SHP77 (cell line): ENCODE measurements at places on chromosomes 12 and 14.
A peak's percentile ranks its signal among the peaks of the same experiment; 100 is the strongest.

DNA sequence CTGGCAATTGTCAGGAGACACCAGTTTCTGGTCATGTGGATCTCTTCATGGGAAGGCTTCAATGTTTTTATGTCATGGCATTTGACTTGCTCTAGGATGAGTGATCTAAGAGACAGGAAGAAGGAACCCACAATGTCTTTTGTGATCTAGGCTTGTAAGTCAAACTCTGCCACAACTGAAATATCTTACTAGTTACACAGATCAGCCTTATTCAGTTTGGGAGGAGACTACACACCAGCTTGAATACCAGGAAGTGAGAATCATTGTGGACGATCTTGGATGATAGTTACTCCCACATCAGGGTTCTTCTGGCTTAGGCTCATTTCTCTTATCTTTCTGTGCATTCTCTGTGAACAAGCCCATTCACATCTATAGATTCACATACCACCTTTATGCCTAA lies 236.2 kb upstream of the FBXO33 start:
- no peak for DNase-seq

GRCh38 chr12:74689071-74689655 lies 151.5 kb downstream of the ATXN7L3B start:
- peak; percentile 4 for DNase-seq

GRCh38 chr14:56247495-56248200 lies 129.4 kb downstream of the PELI2 start:
- no peak for DNase-seq

DNA sequence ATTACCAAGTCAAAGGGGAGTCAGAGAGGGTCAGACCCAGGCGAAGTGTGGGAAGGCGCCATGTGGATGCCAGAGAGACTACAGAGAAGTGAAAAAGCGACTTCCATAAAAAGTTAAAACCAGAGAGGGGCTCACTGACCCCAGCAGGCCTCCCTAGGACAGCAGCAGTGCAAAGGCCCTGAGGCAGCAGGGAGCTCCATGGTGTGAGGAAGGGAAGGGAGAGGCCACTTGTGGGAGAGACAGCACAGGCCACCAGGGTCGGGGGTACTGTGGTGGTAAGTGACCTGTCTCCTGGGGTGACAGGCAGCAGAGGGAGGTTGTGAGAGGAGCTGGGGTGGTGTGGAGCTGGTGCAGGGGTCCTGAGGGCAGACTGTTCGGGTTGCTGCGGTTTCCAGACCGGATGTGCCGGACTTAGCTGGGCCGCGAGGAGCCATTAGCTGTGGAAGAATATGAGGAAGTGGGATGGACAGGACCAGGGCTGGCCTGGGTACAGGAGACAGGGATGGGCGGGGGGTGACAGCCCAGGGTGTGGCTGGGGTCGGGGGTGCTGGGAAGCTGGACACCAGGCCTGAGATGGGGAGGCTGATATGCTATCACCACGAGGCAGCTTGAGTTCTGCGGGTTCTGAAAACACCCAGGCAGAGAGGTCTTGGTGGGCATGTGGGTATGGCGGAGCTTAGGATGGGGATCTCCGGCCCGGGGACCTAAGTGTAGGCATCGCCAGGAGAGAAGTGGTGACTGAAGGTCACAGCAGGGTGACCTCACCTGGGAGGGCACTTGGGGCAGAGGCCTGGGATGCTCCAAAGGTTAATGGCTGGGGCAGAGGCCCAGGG lies 22.7 kb downstream of the SETD1B start:
- DNase-seq: no peak

DNA sequence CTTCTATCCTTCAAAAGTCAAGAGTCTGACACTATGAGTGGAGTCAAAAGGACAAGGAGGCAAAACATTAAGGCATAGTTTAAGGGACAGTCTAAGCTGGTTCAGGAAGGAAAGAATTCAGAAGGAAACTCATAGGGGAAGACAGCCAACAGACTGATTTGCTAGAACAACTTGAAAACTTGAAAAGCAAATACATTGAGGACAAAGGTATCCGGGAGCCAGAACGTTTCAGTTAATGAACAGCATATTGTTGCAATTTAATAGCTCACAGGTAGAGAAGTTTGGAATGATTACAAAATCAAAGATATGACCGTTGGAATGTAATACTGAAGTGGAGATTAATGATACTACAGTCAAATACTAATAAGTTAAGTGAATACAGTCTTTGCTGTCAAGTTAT lies 312.8 kb upstream of the RPL10L start:
- no peak for DNase-seq

DNA sequence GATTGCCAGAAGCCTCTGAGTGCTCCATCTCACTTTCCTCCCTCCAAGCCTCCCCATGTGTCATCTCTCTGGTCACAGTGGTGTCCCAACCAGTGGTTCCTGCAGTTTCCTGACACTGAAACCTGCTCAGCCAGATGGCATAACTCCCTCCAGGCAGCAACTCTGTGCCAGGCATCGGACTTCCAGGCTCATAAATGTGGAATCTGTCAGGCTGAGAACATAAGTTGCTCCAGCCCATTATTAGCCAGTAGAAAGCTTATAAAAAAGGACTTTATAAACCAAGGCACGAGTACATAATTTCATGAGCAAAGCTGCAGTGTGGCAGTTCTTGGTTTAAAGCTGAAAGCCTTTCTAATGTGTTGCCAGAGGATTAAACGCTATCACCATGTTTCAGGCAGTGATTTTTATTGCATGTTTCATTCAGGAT lies 194.3 kb downstream of the DACT1 start:
- peak; percentile 17 for DNase-seq

DNA sequence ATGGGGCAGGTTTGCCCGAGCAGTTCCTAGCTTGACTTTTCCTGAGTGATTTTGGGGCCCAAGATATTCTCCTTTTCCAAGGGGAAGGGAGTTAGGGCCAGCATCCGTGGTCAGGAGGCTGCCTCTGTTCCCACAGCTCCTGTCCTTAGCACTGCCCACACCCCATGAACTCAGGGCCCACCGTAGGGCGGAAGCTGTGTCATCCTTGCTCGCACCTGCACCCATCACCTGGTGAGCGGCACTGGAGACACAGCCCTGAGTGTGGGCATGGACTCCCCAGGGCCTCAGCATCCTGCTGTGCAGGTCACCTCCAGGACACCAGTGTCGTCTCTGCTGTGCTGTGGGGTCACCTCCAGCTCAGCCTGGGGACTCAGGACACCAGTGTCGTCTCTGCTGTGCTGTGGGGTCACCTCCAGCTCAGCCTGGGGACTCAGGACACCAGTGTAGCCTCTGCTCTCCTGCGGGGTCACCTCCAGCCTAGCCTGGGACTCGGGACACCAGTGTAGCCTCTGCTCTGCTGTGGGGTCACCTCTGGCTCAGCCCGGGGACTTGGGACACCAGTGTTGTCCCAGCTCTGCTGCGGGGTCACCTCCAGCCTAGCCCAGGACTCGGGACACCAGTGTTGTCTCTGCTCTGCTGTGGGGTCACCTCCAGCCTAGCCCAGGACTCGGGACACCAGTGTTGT lies 322.9 kb downstream of the ADGRD1 start:
- no peak for DNase-seq

GRCh38 chr14:98844456-98844855 lies 427.5 kb downstream of the BCL11B start:
- DNase-seq: no peak

GRCh38 chr14:33941718-33942117 lies 9.2 kb downstream of the EGLN3 start:
- no peak for DNase-seq

DNA sequence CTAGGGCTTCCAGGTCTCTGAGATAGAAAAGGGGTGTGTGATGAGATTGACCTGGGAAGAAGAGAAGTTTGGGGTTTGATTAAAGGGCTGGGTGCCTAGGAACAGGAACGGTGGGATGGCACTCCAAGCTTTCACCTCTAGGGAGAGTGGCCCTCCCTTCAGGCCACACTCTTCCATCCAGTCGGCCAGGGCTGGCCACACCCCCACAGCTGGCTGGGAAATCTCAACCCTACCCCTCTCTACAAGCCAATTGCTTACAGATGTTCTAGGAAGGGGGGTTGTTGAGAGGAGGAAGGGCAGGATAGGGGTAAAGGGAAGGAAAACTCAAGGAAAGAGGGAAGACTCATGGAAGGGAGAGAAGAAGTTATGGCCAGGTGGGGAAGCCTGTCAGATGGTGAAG lies 6.6 kb upstream of the ITGA5 start:
- no peak for DNase-seq

DNA sequence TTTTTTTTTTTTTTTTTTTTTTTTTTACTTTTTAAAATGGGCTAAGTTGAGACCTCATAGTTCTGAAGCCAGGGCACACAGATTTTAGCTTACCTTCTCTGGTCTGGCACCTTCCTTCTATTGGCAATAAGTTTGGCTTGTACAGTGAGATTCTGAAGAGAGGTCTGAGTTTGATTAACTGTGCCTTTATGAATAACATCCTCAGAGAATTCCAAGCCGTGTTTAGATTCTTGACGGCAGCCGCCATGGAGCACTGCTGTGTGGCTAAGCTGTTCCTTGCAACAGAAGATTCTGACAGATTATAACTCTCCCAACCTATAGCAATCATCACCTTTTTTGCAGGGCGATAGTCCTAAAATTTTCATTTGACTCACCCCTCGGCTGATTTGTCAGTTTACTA lies 354.9 kb upstream of the FAR2 start:
- no peak for DNase-seq

DNA sequence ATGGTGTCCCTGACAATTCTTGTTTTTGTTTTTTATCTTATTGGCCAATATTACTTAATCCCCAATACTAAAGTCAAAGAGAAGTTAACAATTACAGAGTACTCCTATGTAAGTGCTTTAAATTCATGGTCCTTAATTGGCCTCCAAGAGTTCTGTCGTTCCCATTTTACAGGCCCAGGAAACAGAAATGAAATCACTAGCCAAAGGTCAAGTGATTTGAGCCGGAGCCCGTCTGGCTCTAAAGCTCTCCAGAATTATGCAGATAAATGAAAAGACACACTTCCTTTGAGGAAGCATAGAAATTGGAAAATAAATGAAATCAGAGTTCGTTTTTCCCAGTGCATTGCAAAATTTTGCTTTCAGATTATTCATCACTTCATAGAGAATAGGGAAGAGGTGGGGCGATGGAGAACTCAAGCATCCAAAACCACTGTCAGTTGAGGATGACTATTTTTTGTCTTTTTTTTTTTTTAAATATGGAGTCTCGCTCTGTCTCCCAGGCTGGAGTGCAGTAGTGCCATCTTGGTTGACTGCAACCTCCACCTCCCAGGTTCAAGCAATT lies 78.5 kb downstream of the MAP1LC3B2 start:
- DNase-seq: no peak

DNA sequence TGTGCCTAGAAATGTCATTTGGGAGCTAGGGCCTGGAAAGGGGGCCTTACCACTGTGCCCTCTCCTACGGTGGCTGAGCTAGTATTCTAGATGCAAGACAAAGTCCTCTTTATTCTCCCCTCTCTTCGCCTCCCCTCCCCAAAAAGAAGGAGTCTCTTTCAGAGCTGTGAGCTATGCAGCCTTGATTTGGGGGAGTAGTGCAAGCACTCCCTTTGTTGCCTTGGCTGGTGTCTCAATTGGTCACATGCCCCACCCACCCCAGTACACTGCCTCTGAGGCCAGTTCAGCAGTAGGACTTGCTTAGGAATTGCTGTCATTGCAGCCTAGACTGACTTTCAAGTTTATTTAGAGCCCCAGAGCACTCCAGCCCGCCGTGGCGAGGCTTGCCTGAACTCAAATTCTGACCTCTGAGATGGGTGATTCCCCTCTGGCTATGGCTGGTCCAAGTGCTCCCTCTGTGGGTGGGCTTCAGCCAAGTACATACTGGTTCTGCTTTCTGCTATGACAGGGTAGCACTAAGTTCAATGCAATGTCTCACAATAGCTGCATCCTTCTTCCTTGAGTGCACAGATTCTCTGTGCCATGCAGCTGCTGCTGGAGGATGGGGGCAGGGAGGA lies 37.0 kb upstream of the FBXO33 start:
- DNase-seq: peak; percentile 10

- DNase-seq: peak; percentile 64
Observed at GRCh38 chr12:125402874-125403789, 337.9 kb downstream of the AACS start.

DNA sequence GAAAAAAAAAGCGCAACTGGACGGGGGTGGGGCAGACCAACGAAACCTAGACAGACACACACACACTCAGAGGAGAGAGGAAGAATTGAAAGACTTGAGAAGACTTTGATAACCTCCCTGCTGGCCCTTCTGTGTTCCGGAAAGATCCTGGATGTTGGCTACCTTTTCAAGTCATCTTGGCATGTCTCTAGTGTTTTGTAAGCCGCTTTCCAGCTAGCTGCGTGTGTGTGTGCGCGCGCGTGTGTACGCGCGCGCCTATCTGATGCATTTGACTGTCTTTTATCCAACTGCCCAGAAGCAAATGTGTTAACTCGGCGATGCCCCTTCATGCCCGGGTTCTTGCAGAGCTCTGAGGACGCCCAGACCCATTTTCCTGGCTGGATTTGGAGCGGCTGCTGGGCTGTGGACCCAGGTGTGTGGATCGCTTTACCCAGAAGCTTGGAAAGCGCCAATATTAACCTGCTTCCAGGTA lies 664 bp downstream of the LRFN5 start:
- peak; percentile 6 for DNase-seq

- no peak for DNase-seq
Observed at GRCh38 chr14:104665114-104665656, 24.2 kb upstream of the INF2 start.

GRCh38 chr12:8057306-8057705 lies 8.9 kb downstream of the C3AR1 start:
- DNase-seq: no peak

DNA sequence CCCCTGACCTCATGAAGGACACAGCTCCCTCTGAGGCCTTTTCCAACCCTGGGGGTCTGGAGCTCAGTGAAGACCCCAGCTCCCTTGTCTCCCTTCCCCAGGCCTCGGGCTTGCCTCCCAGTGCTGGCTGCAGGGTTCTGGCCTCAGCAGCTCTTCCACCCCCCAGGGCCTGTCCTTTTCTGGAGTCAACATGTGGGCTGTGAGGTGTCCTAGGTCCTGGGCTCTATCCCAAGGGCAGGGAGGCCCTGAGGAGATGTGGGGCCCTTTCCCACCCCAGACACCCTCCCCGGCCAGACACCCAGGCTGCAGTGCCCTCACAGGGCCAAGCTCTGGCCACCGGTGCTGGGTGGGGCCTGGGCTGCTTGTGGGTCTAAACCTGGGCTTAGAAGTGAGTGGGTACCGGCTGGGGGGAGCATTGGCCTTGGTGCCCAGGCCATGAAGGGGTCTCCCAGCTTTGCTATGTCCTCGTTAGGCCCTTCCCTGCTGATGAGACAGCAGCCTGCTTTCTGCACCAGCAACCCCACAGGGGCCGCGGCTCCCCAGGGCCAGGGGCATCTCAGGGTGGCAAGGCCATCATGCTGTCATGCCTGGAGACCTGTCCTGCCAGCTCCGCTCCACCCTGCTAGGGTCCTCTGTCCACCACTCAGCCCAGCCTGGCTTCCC lies 2.7 kb upstream of the CRIP2 start:
- no peak for DNase-seq

DNA sequence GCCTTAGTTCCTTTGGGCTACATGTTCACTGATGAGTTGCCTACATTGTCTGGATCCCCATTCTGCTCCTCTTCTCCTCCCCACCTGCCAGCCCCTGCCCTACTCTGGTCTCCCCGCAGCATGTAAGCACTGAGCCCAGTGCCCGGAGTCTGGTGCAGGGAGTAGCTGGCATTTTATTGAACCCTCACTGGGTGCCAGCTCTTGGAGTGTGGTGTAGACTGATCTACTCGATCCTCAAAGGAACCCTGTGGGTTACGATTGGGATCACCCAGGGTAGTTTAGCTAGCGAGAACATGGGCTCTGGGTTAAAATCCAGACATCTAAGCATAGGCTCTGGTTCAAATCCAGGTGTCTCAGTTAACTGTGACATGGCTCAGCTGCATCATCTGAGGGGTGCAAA lies 8.3 kb upstream of the SERPINA6 start:
- DNase-seq: no peak

- DNase-seq: no peak
Observed at GRCh38 chr12:51335931-51336330, 10.5 kb downstream of the CELA1 start.

GRCh38 chr14:56294128-56294527 lies 175.9 kb downstream of the PELI2 start:
- peak; percentile 1 for DNase-seq
